Fibroblast of mammary gland (primary cell): ENCODE measurements at places on chromosomes 3 and 15.

- DNase-seq = no peak
These were observed 443.1 kb upstream of the THRB start for GRCh38 chr3:24937780-24938179.

GRCh38 chr3:50610992-50611463, 546 bp downstream of the CISH start:
- DNase-seq = no peak

- DNase-seq = no peak
These were observed 54.5 kb downstream of the PLXNA1 start for GRCh38 chr3:127037418-127037841.

DNA sequence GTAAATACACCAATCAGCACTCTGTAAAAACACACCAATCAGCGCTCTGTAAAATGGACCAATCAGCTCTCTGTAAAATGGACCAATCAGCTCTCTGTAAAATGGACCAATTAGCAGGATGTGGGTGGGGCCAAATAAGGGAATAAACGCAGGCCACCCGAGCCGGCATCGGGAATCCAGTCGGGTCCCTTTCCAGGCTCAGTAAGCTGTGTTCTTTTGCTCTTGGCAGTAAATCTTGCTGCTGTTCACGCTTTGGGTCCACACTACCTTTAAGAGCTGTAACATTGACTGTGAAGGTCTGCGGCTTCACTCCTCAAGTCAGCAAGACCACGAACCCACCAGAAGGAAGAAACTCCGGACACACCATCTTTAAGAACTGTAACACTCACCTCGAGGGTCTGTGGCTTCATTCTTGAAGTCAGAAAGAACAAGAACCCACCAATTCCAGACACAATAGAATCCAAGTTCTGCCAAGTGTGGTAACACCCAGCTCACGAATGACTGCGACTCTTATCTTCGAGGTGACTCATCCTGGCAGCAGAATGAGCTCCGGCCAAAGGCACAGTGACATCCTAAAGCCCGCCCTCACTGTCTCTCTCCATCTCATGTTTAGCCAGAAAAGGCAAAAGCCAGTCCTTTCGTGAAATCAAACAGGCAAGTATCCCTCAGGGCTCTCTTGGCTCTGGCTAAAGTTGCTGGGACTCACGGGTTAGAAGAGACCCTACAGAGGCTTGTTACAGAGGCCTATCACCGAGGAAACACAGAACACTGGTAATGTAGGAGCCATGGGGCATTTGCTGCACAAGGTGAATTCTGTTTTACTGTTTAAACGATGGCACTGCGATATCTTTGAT, 155.2 kb downstream of the FAM43A start:
- no peak for DNase-seq

DNA sequence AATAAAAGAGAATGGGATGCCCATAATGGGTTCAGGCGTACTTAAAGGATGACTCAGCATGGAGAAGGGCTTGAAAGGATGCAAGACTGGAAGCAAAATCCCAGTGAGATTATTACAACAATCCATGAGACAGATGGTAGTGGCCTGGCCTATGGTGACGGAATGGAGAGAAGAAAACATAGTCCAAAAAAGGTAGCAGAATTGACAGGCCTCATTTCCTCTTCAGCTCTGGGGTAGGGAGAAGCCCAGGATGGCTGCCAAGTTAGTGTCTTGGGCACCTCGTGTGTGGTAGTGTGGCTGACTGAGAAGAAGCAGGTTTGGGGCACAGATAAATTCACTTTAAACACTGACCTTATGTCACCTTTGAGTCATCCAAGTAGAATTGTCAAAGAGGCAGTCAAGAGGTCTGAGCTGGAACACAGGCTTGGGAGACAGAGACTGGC, 18.1 kb downstream of the MB21D2 start:
- DNase-seq = peak; percentile 94

- DNase-seq = no peak
These were observed 74.3 kb upstream of the SCN5A start for GRCh38 chr3:38723569-38724391.

GRCh38 chr15:40436892-40437751, 3.6 kb upstream of the BAHD1 start:
- no peak for DNase-seq

GRCh38 chr3:124928333-124929202, 6.0 kb downstream of the MUC13 start:
- peak; percentile 76 for DNase-seq

DNA sequence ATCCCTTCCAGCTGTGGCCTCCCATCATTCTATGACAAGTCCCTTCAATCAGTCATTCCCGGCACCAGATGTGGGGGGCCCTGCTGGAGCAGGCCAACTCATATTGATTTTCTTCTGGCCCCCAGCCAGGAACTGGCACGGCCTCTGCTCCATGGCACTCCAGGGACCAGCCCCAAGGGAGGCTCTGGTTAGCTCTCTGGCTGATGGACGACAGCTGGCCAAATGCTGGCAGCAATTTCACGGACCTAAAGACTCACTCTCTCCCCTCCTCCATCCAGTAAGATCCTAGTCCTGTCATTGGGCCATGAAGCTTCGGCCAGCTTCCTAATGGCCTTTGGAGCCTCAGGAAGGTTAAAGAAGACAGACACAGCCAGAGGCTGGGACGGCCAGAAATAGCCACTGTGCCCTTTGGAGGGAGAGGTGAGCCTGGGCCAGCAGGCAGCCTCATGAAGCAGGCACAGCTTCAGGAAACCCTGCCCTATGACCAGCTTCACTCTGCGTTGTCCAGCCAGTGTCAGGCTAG, 131.0 kb downstream of the MEX3B start:
- DNase-seq = no peak

DNA sequence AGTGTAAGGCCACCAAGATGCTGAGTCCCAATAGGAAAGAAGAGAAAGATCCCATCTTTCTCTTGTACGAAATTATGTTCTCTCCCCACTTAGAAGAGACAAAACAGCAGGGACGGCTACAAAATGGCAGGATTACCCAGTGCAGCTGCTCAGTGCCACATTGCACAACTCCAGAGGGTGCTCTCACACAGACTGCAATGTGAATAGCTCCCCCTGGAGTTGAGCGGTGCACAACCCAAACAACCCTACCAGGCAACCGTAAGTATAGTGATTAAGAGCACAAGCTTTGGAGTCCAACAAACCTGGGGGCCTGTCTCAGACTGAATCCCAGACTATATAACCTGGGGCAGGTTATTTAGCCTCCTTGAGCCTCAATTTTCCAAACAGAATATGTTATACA, 3.1 kb upstream of the BHLHE40 start:
- peak; percentile 81 for DNase-seq

DNA sequence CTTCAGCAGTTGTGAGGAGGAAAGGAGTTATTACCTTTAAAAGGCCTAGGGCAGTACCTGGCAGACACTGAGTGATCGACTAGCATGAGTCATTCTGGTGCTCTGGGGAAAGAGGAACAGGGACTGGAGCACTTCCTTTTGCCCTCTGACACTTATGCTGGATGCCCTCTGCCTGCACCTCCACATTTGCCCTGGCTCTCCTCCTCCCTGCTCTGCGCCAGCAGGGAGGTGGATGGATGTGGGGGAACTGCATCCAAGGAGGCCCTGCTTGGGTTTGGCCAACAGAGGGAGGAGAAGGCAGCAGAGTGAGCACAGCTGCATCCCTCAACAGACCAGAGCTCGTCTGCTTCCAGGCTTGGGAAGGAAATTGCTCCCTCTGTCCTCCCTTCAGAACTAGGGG, 75.0 kb downstream of the SEMA5B start:
- peak; percentile 11 for DNase-seq
